Stimulated activated CD8-positive, alpha-beta memory T cell treated with anti-CD3 and anti-CD28 coated beads, Interleukin-7, amount 100 ng/mL, for 1 hour (primary cell): ENCODE measurements at places on chromosomes 5 and 9.

DNA sequence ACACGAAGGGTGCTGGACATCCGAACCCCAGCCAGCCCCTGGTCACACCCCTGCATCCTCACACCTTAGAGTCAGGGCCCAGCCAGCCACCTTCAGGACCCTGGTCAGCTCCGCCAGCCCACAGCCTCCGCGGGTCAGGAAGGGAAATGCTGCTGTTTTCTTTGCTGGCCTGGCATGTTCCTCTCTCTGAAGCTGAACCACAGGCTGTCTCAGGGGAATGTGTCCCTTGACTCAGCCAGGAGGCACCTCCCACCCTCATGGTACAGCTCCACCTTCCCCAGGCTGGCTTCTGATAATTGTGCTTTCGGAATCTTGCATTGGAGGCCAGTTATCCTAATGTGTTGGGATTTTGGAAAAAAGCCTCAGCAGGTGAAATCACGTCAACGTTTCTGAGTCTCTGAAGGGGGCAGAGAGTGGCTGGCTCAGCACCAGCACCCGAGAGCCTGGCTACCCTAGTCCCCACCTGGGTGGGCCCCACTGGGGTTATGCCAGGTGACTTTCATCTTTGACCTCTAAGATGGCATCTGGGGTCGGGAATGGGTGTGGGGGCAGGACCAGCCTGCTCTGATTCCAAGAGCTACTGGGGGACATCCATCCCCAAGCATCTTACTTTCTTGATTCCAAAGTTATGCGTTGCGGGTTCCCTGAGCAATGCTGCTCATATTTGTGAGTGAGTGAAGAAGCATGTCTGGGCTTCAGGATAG is 9.8 kb upstream of the OLFM1 start:
- DNase-seq, result no peak

GRCh38 chr5:163478126-163478981 is 17.9 kb downstream of the HMMR start:
- DNase-seq, result no peak

DNA sequence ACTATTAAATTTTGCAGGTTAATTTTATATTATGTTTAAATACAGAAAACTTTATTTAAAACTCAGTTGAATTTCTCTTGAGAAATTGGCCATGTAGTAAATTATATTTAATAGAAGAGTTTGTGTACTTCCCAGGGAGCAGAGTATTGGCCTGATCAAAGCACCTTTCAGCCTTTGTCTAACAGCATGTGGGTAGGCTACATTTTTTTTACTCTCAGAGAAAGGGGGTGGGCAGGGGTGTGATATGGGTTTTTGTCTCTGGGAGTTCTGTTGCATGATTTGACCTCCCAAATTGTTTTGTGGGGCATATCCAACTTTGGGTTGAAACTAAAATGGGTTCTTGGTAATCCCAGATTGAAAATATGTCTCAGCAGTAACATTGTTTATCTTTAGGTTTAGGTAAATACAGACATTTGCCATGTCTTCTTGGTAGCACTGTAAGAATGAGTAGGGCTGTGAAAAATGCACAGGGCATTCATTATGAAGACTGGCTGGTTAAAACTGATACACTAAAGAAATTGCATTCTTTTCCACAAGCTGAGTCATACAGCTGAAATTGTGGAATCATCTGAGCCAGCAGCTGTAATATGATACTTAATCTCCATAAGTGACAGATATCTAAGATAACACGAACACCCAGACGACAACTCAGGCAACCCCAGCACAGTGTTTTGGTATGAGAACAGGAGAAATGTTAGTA is 75.4 kb upstream of the CDKN2B start:
- no peak for DNase-seq

DNA sequence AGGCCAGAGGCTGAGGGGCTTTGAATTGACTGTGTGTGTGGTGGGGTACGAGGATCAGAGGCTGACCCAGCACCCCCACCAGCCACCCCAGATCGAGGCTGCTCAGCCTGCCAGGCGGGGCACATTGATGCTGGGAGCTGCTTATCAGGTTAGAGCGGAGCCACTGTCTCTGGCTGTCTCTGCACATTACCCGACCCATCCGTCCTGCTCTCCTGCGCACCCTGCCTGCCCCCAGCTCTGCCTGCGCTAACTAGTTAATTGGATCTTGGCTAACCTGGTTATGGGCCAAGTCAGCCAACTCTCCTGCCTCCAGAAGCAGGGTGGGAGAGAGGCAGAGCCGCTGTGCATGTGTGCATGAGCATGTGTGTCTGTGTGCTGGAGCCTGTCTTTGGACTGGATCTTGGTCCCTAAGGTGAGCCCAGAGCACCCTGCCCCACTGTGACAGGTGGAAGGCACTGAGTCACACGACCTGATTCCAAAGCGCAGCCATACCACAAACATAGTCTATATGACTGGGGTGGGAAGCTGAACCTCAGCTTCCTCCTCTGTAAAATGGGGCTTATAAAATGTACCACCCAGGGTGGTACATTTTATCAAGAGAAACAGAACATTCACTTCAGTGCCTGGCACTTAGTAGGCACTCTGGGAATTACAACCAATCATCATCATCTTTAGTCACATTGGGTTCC is 39.7 kb downstream of the PCDH1 start:
- no peak for DNase-seq

DNA sequence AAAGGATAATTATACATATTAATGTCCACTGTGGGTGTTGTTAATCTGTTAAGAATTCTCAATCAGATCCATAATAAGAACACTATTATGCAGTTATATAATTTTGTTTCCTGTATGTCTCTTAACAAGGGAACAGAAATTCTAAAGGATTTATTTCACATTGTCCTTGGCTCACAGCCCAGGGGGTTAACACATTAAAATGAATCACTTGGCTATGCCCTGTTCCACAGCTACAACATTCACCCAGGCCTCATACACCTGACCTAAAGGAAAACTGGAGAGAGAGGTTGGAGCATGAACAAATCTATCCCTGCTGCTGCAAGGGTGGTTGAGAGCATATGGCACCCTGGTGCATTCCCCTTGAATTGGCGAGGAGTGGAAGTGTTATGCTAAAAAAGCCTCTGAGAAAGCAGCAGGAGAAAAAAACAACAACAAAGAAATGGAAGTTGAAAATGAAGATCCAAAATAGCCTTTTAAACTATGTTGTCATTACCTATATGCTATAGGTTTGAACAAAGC is 116.0 kb downstream of the KCNN2 start:
- no peak for DNase-seq

GRCh38 chr5:73441378-73441777 is 7.2 kb downstream of the FOXD1 start:
- DNase-seq, result no peak

DNA sequence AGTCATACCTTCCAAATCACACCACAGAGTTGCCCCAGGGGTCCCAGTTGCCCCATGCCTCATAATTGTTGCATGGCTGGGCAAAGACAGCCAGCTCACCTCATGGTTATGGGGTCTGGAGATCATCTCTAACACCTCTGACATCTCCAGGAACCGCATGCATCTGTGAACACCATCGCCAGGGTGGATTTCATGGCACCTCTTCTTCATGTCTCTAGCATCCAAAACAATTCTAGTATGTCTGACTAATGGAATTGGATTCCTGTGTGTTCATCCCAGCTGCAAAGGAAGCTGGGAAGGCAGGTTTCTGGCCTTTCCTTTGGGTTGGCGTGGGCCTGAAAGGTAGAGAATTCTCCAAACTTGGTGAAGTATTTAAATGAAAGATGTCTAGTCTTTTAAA is 122.3 kb upstream of the ABCA1 start:
- no peak for DNase-seq

GRCh38 chr5:168451565-168451964 is 34.7 kb upstream of the RARS1 start:
- no peak for DNase-seq

DNA sequence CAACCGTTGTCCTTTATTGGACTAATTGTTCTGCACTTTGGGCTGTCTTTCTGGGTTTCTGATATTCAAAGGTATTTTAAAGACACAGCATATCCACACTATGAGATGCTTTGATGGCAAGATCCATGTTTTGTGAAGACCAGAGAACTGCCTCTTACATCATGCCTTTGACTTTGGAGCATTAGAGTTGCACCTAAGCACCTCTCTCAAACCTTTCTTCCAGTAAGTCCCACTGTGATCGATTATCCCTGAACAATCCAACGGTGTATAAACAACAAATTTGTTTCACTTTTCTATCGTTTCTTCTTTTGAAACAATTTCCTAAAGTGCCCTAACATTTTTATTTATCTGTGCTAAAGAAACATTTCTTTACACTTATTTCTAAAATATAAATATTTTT is 144.4 kb downstream of the KCTD16 start:
- DNase-seq, result no peak

GRCh38 chr5:1139331-1140170 is 27.7 kb upstream of the SLC12A7 start:
- DNase-seq, result no peak

GRCh38 chr5:75671506-75671905 is 45.7 kb downstream of the POC5 start:
- DNase-seq, result no peak

DNA sequence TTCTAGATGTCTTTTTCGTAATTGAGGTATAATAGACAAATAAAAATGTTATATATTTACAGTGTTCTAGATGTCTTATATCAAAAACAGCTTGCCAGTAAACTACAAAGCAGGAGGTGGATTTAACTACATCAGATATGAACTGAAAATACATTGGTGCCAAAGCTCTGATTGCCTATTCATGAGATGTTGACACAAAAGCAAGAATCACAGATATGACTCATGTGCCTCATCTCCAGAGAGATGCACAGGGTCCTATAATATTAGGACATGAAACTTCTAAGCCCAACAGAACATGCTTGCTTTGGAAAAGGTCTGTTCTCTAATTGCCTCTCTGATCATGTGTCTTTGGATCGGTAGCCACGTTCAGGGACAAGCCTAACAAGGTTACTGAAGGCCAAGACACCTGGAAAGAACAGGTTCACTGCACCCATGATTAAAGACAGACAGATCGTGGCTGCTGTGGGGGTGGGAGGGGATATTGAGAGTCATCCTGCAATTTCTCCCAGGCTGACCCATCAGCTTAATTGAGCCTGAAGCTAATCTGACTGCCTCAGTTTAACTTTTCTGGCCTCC is 16.8 kb downstream of the ABCA1 start:
- no peak for DNase-seq

DNA sequence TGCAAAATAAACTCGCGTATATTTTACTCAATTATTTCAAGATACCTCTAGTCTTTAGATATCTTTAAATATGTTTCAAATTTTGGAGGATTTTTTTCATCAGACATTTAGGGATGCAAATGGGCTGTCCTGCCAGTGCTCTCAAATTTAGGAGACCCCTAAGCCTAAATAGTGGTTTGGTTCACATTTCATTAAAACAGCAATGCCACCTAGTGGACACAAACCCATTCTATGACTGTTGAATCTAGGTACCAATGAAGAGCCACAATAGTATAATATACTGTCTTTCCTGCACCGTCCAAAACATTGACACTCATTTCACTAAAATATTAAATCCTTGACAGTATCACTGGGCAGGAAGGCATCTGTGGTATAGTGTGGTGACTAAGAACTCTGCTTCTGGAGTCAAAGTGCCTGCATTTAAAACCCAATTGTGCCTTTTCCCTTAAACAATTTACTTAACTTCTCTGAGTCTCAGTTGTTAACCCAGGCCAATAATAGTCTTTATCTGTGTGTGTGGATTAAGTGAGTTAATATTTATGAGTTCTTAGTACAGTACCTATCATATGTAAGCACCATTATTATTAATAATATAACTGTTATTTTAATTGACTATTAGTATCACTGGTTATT is 148.0 kb downstream of the RORB start:
- DNase-seq, result no peak

GRCh38 chr5:67379753-67380152 is 183.2 kb upstream of the CD180 start:
- no peak for DNase-seq
